Activated T-cell treated with anti-CD3 and anti-CD28 coated beads for 48 hours (primary cell): ENCODE measurements at places on chromosomes 13 and 19.

GRCh38 chr19:3363841-3364500, 2.4 kb upstream of the NFIC start:
- no peak for DNase-seq

DNA sequence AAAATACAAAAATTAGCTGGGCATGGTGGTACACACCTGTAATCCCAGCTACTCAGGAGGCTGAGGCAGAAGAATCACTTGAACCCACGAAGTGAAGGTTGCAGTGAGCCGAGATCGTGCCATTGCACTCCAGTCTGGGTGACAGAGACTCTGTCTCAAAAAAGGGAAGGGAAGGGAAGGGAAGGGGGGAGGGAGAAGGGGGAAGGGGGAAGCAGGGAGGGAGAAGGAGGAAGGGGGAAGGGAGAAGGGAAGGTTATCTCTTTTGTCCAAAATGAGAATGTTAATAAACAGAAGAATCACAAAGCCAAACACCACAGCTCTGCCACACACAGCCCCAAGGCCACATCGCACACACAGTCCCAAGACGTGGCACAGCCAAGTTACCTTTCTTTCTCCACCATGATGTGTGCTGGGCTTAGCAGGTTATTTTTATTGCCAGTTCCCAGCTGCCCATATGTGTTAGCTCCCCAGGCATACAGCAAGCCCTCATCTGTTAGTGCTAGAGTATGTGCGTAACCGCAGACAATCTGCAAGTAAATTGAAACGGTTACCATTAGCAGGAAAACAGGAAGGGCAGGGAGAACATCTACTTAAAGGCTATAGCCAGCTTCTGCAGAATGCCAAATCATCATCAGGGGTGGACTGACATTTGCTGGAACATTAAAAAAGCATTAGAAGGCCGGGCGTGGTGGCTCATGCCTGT, 34.3 kb downstream of the RCBTB1 start:
- no peak for DNase-seq

GRCh38 chr13:46340011-46340410, 47.0 kb downstream of the RUBCNL start:
- DNase-seq: no peak

GRCh38 chr13:44573790-44574465, 2.2 kb downstream of the TSC22D1 start:
- DNase-seq: no peak

- no peak for DNase-seq
Observed at GRCh38 chr19:45645068-45645630, 6.0 kb upstream of the EML2 start.

DNA sequence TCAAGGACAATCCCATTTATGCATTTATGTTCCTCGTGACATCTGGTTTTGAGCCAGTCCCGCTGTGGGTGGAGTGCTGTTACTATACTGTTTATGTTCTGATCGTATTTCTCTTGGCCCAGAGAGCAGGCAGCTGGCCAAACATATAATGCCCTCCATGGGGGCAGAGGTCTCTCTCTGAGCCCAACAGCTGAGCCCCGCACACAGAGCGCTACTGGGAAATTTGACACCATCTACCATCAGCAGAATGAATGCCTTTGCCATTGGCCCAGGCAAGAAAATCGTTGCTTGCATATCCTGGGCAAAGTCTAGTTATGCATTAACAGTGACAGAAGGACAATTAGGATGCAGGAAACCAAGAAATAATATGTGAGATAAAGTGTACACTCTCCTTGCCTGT, 126.8 kb upstream of the CACNA1A start:
- DNase-seq: no peak

- DNase-seq: no peak
Observed at GRCh38 chr13:42078128-42078808, 29.8 kb downstream of the DGKH start.

DNA sequence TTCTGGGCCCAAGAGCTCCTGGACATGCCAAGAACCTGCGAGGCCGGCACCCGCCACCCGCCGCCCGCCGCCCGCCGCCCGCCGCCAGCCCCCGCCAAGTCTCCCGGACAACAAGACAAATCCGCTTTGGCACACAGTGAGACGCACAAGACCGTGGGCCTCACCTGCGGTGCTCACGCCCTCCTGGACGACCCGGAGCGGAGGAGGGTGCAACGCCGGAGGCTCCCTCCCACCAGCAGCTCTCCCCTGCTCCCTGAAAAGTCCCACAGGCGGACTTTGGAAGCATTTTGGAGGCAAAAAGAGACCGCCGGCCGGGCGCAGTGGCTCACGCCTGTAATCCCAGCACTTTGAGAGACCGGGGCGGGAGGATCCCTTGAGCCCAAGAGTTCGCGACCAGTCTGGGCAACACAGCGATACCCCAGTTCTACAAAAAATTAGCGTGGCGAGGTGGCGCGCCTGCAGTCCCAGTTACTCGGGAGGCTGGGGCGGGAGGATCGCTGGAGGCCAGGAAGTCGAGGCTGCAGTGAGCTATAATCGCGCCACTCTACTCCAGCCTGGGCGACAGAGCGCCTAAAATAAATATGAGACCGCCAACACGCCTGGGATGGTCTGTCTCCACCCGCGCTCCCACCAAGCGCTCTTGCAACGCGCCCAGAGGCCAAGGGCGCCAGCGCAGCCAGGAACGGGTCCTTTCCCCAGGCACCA, 783 bp downstream of the RHPN2 start:
- DNase-seq: no peak

DNA sequence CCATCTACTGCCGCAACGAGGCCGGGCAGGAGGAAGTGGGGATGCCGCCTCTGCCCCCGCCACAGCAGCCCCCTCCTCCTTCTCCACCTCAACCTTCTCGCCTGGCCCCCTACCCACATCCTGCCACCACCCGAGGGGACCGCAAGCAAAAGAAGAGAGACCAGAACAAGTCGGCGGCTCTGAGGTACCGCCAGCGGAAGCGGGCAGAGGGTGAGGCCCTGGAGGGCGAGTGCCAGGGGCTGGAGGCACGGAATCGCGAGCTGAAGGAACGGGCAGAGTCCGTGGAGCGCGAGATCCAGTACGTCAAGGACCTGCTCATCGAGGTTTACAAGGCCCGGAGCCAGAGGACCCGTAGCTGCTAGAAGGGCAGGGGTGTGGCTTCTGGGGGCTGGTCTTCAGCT, 3.4 kb upstream of the NUP62 start:
- no peak for DNase-seq

- no peak for DNase-seq
Observed at GRCh38 chr19:58319241-58319640, 7.6 kb upstream of the ZSCAN22 start.

DNA sequence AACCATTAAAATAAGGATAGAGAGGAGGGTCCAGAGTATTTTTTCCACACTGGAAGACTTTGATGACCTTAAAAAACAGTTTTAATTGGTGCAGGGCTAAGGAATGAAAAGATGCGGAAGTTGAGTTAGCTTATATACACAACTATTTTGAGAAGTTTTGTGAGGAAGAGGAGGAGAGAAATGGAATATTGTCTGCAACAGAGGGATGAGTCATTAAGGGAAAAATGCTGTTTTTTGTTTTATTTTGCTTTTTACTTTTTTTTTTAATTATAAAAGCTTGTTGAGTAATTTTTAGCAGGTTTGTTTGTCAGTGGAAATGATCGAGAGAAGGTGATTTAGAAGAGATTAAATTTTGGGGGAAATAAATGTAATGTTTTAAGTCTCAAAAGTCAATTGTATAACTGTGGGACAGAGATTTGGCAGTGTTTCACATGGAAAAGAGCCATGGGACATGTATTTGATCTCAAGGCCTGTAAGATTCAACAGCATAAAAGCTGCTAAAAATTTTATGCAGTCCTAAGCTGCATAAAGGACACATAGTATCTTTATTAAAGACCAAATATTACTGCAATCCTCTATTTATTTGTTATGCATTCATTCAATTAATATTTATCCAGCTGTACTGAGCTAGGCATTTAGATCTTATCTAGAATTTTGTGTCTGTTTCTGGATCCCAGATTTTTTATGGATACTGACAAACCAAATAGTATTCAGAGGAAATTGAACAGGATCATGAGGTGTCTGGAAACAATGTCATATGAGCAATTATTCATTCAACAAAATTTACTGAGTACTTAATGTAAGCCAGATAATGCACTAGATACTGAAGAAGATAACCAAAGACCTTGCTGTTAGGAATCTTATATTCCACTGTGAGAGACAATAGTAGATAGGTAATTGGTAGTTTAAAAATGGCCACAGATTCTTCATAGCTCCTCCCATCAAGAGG, 72.7 kb downstream of the DNAJC15 start:
- DNase-seq: no peak

DNA sequence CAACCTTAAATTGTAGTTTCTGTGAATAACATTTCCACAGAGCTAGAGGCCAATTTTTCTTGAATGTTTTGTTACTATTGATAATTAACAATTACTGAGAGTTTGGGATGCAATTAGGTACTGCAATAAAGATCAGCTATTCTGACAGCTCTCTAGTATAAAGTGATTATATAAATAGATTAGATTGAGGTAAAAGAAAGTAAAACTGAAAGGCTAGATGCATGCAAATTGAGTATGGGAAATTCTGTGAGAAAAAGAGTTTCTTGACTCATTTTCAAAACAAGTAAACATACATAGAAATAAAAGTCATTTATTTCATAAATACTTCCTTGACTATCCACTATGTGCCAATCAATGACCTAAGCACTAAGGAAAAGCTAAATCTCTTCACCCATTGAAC, 1087.5 kb upstream of the ATXN8OS start:
- DNase-seq: no peak

- DNase-seq: no peak
Observed at GRCh38 chr19:44741841-44742329, 6.6 kb upstream of the BCL3 start.
